ENCODE measurements at places on chromosomes 1 and 21. TPM values are rescaled to one million over a fixed set of nuclear protein-coding genes. Genes with fewer than 3 reads are reported as not detected.

APOBEC4 gene
- not detected for total RNA-seq

SH3GLB1 gene
- 122 TPM for total RNA-seq

HSF2BP gene
- total RNA-seq = not detected

RSPH1 gene
- total RNA-seq = not detected

SLAMF8 gene
- 2.4 TPM for total RNA-seq

PLA2G4A gene
- 1.4 TPM for total RNA-seq

THEMIS2 gene
- total RNA-seq = 5.7 TPM

FAM229A gene
- total RNA-seq = 2.8 TPM

AHCTF1 gene
- total RNA-seq = 21.9 TPM

DNA sequence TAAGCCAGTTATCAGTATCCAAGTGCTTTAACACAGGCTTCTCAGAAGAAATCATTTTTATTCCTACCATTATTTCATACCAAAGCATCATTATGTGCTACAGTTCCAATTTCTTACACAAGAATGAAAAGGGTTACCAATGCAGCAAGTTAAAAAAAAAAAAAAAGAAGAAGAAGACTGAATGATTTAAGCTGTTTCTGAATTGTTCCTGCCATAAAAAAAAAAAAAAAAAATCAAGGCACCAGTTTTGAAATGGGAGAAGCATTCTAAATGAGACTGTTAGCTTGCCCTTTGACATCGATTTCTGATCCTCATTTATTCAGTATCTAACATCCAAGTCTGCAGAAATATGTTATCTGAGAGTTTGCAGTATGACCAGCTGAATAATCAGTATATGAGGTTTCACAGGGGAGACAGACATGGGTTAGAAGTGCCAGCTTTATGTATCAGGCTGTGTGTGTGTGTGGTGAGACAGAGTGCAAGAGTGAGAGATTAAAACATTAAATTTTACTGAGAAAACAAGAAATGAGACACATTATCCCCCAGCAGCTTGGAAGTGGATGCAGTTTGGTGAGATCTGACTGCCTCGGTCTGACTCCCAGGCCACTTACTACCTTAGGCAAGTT, 105.8 kb downstream of the COLGALT2 start:
- DNase-seq = no peak

- peak; percentile 21 for DNase-seq
These were observed 57.4 kb downstream of the SLX9 start for GRCh38 chr21:44996983-44997936.

DNA sequence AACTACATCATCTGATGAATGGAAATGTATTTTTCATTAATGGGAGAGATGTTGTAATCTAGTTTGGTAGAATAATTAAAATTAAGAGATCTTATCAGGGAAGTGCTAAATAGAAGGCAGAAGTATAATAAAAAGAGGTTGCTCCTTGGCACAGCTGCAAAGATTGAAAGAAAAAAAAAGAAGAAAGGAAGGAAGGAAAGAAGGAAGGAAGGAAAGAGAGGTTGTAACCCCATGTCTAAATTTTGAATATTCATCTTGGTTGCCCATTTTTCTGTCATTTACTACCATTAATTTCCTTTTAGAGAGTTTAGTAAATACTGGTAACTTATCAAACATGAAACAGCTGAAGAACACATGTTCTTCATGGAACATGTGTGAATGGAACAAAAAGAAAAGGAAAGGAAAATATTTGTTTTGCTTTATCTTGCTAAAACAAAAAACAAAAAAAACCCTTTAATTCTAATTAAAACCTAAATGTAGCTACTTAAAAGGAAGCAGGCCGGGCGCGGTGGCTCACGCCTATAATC, 10.5 kb upstream of the MDM4 start:
- no peak for DNase-seq

DNA sequence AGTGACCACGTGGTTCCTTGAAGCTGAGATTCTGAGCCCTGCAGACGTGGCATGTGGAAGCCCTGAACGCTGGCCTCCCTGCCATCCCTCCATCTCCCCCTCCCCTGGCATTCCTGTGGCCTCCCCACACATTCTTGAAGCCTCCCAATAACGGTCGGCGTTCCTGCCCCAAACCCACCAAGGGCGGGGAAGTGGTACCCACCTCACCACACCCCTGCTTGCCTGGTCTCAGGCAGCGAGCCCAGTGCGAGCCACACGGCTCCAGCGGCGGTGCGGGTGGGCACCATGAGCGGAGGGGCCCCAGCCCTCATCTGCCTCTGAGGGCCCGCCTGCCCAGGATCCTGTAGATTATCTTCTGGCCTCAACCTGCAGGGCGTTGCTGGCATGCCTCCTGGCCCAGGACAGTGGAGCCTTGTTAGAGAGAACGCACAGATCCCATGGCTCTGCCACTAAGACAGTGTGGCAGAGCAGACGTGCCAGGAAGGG, 20.6 kb upstream of the PRELP start:
- no peak for DNase-seq

GRCh38 chr1:115685029-115685705, 43.4 kb downstream of the VANGL1 start:
- DNase-seq = no peak

DNA sequence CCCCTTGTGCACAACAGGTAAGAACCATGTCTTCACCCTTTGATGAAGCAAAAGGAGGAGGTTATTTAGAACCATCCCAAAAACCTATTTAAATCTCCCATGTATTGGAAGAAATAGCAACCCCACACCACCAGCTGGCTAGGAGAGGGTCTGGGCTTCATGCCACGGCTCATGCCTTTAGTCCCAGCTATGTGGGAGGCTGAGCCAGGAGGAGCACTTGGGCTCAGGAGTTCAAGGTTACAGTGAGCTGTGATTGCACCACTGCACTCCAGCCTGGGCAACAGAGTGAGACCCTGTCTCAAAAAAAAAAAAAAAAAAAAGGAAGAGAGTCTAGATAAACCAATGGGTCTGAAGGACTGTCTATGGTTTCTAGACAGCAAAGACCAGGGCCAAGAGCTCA, 197.9 kb upstream of the COA6 start:
- no peak for DNase-seq

GRCh38 chr1:37945743-37946702, 830 bp downstream of the INPP5B start:
- DNase-seq = peak; percentile 67

DNA sequence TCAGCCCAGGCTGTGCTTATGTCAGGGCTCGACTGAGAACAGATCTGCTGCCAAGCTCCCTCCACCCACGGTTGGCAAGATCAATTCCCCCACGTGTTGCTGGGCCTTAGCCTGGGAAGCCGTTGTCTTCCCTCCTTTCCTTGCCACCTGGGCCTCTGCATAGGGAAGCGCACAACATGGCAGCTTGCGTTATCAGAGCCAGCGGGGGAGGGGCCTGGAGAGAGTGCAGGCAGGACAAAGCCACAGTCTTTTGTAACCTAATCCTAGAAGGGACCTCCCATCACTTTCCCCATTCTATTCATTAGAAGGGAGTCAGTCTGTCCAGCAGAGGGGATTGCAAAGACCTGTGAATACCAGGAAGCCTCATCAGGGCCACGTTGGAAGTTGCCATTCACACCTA, 17.0 kb upstream of the IGSF21 start:
- no peak for DNase-seq

- no peak for DNase-seq
These were observed 355.4 kb downstream of the PLPP3 start for GRCh38 chr1:56223968-56224367.

DNA sequence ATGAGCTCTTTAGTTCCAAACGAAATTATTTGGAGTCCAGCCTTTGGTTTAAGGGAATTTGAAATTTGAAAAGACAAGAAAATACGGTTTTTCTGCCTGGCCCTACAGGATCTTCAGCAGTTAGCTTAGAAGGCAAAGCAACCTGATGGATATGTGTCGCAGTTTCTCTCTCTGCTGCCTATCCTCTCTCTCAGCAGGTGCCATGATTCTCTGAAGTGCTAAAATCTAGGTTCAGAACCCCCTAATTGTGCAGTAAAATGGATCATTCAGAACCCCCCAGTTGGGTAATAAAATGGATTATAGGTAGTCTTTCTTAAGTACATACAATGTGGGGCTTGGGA, 446 bp upstream of the DEPDC1 start:
- no peak for DNase-seq

DNA sequence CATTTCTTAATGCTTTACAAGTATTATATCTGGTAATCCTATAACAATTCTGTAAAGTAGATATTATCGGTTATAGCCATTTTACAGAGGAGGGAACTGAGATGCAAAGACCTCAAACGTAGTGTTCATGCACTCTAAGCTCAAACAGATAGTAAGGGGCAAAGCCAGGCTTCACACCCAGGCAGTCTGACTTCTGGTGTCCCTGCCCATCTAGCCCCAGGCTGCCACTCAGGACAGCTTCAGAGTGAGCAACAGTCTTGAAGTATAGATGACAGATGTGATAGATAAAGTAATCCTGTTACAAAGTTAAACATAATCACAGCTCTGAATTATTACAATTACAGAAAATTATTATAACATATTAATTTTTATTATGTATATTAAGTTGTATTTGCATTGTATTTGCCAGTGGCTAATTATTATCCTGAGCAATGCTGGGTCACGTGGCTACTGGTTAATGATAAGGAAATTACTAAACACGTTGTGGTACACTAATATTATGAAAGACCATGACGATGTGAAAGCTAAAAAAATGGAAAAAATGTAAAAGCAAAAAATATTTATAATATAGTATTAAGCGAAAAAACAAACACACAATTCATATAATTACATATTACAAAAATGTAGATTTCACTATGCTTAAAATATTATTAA, 6.1 kb upstream of the TRAF3IP3 start:
- no peak for DNase-seq

DNA sequence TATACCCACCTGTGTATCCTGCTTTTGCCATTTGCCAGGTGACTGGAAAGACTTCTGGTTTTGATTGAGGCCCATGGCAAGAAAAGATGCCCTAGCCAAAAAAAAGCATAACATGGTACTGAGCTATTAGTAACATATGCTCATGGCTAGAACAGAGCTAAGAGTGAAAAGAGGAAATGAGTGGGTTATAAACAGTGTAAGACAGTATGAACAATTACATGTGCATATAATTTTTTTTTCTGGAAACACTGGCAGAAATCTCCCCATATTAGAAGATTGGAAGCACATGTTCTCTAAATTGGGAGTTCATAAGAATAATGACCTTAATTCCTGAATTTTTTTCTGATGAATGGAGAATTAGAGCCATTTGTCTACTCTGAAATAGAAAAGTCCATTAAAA, 41.2 kb upstream of the PDC start:
- no peak for DNase-seq

GRCh38 chr1:11858968-11859871, 475 bp upstream of the NPPB start:
- peak; percentile 83 for DNase-seq

DNA sequence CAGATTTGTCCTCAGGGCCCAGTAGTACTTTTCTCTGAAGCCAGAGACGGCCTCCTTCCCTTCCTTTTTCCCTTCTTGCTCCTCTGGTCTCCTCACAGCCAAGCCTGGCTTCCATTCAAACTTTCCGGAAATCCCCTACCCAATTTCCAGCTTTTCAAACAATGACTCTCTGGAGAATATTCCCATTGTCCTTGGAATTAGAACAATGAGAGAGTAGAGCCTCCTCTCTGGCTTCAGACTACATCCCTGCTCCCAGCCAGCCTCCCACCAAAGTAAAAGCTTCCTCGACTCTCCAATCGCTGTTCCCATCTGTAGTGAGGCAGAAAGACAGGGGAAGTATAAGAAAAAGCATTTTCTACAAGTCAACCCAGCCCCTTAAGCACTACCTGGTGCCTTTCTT, 77.7 kb upstream of the SOX13 start:
- no peak for DNase-seq

GRCh38 chr1:228150461-228151179, 890 bp downstream of the GJC2 start:
- DNase-seq = peak; percentile 81

- no peak for DNase-seq
These were observed 124.9 kb downstream of the KCNK1 start for GRCh38 chr1:233738850-233739249.

DNA sequence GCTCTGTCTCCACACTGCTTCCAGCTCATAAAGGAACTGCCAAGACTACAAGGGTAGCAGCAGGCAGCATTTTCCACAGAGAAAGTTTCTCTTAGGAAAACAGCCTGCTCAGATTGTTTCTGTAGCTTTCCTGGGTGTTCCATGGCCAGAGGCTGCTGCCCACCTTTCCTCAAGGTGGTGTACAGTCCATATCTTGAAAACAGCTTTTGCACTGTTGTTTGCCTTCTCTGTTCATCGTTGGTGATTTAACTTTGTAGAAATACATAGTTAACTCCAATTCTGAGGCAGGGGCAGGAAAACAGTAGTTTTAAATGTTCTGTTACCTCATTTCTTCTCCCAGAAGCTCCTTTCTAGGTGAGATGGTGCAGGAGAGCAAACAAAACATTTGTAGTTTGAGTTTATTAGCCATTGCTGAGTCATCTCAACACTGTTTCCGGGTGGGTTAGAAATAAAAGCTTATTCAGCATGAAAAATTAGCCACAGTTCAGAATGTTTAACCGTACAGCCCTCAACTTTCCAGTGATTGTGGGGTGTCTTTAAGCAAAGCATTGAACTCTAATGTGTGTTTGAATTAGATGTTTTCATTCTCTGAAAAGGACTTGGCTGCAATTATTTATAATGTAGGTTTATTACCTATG, 41.7 kb downstream of the DIP2A start:
- no peak for DNase-seq

DNA sequence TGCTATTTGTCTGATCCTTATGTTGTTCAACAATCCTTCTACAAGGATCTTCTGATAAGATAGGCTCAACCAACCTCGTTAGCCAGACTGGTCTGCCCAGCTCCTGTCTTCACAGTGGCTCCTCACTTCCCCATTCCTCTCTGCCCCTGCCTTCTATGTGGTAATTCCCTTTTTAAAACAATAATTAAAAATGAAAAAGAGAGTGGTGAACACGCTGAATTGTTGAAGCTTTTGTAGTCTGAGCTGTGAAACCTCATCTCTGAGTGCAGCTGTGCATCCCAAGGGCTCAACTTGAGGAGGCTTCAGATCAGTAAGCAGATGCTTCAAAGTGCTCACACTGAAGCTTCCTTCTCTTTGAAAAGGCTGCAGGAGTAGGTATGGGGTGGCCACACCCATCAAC, 70.7 kb upstream of the JUN start:
- no peak for DNase-seq

Data from left ventricle myocardium superior (tissue), 1 donor.